Right lung (tissue), 10 donors: ENCODE measurements at places on chromosomes 12 and 14. TPM values are rescaled to one million over a fixed set of nuclear protein-coding genes. Genes with fewer than 3 reads are reported as not detected.

DNA sequence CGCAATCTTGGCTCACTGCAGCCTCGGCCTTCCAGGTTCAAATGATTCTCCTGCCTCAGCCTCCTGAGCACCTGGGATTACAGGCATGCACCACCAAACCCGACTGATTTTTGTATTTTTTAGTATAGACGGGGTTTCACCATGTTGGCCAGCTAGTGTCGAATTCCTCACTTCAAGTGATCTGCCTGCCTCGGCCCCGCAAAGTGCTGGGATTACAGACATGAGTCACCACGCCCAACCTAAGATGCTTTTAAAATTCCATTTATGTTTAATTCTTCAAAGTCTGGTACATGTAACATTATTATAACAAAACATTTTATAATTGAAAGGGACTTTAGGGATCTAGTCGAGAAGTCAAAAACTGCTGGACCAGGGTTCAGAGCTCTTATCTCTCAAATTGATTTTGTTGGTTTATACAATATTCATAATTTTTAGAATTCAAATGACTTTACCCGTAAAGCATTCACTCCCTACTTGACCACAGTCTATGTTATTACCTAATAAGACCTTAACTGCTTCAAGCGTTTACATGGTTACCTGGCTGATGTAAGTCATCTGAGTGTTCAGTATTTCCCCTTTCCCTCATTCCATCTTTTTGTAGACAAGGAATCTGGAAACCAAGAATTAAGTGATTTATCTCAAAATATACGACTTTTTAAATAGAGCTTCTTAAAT lies 28.2 kb downstream of the RAP1B start:
- DNase-seq = no peak

GRCh38 chr12:41286426-41286825 lies 98.3 kb downstream of the PDZRN4 start:
- DNase-seq = no peak

- no peak for DNase-seq
These were observed 157.8 kb downstream of the ZFP36L1 start for GRCh38 chr14:68634874-68635595.

Gene PHLDA1
- 42.7 TPM for polyA plus RNA-seq

Gene NEUROD4
- polyA plus RNA-seq = not detected

GRCh38 chr14:92613008-92613658 lies 99.6 kb downstream of the RIN3 start:
- DNase-seq = no peak

DNA sequence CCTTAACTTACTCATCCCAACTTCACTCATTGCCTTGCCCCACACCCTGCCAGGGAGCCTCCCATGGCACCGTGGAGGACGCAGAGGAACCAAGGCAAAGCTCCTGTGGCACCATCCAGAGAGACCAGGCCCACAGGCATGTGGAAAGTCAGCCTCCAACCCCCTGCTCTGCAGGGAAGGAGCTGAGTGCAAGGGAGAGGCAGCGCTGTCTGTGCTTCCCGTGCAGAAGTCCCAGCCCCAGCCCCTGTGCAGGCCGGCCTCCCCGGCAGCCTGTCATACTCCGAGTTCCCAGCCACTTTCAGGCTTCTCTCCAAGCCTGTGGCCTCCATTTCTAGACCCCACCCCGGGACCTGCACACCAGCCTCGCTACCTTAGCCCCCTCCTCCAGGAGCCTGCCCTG lies 106.4 kb downstream of the SINHCAF start:
- no peak for DNase-seq
